Fibroblast of skin of right quadriceps (primary cell): ENCODE measurements at places on chromosomes 16 and 17.

DNA sequence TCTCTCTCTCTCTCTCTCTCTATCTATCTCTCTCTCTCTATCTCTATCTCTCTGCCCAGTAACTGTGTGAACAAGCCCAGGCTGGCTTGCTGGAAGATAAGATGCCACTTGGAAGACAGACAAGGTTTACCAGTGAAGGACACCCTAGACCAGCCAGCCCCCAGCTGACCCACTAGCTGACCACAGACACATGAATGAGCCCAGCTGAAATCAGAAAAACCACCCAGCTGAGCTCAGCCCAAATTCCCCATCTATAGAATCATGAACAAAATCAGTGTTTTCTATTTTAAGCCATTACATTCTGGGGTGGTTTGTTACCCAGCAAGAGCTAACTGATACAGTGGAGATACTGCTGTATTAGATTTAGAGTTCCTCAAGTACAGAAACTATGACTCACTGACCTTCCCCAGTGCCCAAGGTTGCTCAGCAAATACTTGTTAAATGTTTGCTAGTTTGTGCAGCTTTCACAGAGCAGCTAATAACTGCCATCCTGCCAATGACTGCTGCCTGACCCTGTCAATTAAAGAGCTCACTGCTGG is 18.0 kb downstream of the EMP2 start:
- no peak for DNase-seq

DNA sequence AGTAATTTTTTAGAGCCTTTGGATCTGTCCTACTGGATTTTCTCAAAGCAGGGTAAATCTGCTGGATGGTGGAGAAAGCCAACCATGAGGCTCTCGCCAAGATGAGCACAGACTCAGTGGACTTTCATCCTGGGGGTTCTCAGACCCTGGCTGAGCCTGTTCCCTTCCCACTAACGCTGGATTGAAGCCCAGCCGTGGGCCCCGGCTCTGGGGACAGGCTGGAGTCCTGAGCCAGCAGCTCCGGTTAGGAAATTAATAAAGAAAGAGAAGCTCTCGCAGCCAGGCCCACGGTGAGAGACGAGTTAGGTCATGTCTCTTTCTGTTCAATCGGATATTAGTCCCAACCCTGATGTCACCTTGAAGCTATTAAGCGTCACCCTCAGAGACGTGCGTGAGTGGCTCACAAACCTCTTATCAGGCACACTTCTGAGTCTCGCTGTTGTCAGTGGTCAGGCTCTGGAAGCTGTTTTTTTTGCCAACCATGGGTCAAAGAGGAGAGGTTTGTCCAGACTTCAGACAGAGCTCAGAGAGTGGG is 27.1 kb downstream of the MEOX1 start:
- no peak for DNase-seq

GRCh38 chr16:27108051-27108770 is 41.5 kb downstream of the C16orf82 start:
- DNase-seq = no peak

DNA sequence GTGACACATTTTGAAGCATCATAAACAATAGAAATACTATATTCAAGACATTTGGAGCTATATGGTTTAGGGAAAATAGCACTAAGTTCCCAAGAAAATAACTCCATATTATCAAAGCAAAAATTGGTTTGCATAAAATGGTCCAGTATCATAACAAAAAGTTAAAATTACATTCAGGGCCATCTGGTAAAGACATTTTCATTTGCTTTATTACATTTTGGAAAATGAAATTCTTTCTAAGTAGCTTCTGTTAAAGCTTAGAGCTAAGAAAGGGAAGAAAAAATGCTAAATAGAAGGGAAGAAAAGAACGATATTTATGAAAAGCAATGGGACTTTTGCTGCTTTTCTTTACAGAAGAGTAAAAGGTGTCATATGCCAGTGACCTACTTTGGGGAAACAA is 155.4 kb upstream of the GOT2 start:
- DNase-seq = no peak

DNA sequence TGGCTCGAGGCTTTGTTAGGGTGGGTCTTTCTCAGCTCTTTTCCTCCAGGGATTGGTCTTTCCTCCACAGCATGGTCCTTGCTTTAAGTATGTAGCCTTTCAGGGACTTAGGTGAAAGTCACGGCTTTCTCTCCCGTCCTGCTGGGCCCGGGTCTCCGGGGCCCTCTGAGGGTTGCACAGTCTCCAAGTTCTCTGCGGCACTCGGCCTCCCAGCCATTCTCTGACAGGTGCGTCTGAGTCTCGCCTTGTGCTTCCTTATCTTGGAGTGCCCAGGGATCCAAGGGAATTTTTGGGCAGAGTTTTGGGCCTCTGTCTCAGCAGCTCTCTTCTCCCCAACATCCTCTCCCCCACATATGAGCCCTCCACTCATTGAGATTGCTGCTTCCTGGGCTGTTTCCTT is 36.6 kb downstream of the ZNF750 start:
- DNase-seq = no peak
